Endothelial cell (in vitro differentiated cells): ENCODE measurements at places on chromosomes 13 and 19.

GRCh38 chr13:51585696-51586095 lies 1.4 kb downstream of the WDFY2 start:
- peak overlapping the region; percentile 97 for H3K4me3 ChIP-seq
- H3K36me3 ChIP-seq: peaks cover 9% of the 10 kb centered on the region
- DNase-seq: no peak
- peaks cover 53% of the 10 kb centered on the region for H3K4me1 ChIP-seq
- H3K27me3 ChIP-seq: peaks cover 14% of the 10 kb centered on the region

- peaks cover 20% of the 10 kb centered on the region for H3K36me3 ChIP-seq
- peak overlapping the region; percentile 61 for H3K27ac ChIP-seq
- H3K27me3 ChIP-seq: peaks cover 10% of the 10 kb centered on the region
Measured at GRCh38 chr19:49599378-49600295, 8.7 kb downstream of the PRR12 start.

- no peaks in the 10 kb centered on the region for H3K27me3 ChIP-seq
- H3K36me3 ChIP-seq: no peaks in the 10 kb centered on the region
- DNase-seq: no peak
- H3K27ac ChIP-seq: no peak overlapping the region
- no peaks in the 10 kb centered on the region for H3K4me1 ChIP-seq
Measured at GRCh38 chr13:47426126-47426849, 529.4 kb upstream of the HTR2A start.

GRCh38 chr19:16135430-16136127 lies 7.9 kb upstream of the HSH2D start:
- H3K27ac ChIP-seq: peak overlapping the region; percentile 14
- no peak for DNase-seq
- peaks cover 45% of the 10 kb centered on the region for H3K36me3 ChIP-seq
- H3K27me3 ChIP-seq: peaks cover 6% of the 10 kb centered on the region
- H3K4me1 ChIP-seq: no peaks in the 10 kb centered on the region
- peak overlapping the region; percentile 27 for H3K4me3 ChIP-seq

- H3K4me1 ChIP-seq: peaks cover 12% of the 10 kb centered on the region
- H3K27me3 ChIP-seq: peaks cover 12% of the 10 kb centered on the region
- H3K27ac ChIP-seq: peak overlapping the region; percentile 36
- peak overlapping the region; percentile 84 for H3K4me3 ChIP-seq
- peak; percentile 86 for DNase-seq
Measured at GRCh38 chr19:12639901-12640613, 26.5 kb downstream of the MAN2B1 start.

DNA sequence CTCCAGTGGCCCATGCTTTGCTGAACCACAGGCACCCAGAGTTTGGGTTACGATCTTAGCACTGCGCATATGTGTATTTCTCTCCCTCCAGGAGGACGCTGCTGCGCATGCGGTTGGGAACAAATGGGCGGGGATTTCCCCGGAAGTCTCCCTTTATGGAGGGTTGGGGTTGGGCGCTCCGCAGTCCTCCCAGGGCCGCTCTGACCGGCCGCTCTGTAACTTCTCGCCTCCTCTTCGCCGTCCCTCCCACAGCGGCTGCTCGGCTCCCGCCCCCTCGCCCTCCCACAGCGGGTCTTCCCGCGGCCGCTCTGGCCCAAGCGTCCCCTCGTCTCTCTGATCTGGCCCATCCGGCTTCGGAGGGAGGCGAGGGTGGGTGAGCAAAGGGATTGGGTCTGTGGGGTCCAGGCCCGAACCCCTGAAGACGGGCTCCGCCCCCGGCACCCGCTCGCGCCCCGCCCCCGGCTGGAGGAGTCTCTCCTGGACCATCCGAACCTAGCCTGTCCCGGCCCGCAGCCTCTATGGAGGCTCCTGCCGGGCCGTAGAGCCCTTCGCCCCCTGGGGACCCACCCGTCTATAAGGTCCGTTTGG lies at the start of gene MEGF8:
Gene MEGF8, plus strand, starts transcription at position 328 of the 588 bp plus-strand sequence. CDS start 609 bp downstream, outside the sequence.
- H3K27ac ChIP-seq: no peak within 1 kb of the TSS
- peaks cover 11% of the 10 kb centered on the region for H3K36me3 ChIP-seq
- peak; percentile 94 for DNase-seq
- peaks cover 38% of the 10 kb centered on the region for H3K4me1 ChIP-seq
- peaks cover 26% of the 10 kb centered on the region for H3K27me3 ChIP-seq

GRCh38 chr19:58519087-58519354 lies 589 bp downstream of the ZBTB45 start:
- peaks cover 21% of the 10 kb centered on the region for H3K36me3 ChIP-seq
- DNase-seq: peak; percentile 74
- peaks cover 29% of the 10 kb centered on the region for H3K4me1 ChIP-seq

DNA sequence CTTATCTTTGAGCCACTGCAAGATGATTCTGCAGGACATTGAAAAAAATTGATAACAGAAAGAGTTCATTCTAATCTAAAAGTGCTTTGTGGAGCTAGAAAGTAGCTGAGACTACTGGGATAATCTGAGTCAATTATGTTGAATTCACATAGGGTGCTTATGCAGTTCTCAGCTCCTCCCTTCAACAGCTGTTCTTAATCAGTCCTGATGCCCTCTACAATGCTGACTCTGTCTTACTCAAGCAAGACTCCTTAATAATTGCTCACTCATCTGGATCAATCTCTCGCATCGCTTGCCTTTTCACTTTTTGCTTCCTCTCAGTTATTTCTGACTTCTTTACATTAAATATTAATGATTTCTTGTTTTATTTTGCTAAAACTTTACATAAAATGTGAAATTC lies 182.1 kb downstream of the PCDH17 start:
- no peaks in the 10 kb centered on the region for H3K4me1 ChIP-seq
- no peak for DNase-seq
- H3K36me3 ChIP-seq: no peaks in the 10 kb centered on the region

DNA sequence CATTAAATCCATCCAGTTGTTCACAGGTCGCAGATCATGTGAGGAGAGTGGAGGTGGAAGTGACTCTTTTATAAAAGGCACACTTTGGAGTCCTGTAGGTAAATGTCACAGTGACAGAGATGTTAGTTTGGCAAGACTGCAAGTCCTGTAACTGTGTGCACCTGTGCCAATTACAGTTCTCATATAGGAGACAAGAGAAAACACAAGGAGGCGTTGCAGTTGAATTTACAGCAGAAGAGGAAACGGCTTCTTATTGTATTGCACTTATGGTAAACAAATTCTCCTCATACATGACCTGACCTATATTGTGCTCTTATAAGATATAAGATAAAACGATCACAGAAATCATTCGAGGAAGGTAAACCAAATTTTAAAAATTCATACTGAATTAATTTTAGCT lies 732.8 kb upstream of the SLC10A2 start:
- no peak overlapping the region for H3K27ac ChIP-seq
- H3K4me1 ChIP-seq: peaks cover 4% of the 10 kb centered on the region
- peaks cover 1% of the 10 kb centered on the region for H3K27me3 ChIP-seq
- no peaks in the 10 kb centered on the region for H3K36me3 ChIP-seq
- no peak overlapping the region for H3K4me3 ChIP-seq

- H3K4me3 ChIP-seq: no peak overlapping the region
- H3K27ac ChIP-seq: no peak overlapping the region
- H3K4me1 ChIP-seq: no peaks in the 10 kb centered on the region
- no peaks in the 10 kb centered on the region for H3K36me3 ChIP-seq
- DNase-seq: no peak
Measured at GRCh38 chr19:58372311-58373133, 8.3 kb downstream of the ZNF837 start.

DNA sequence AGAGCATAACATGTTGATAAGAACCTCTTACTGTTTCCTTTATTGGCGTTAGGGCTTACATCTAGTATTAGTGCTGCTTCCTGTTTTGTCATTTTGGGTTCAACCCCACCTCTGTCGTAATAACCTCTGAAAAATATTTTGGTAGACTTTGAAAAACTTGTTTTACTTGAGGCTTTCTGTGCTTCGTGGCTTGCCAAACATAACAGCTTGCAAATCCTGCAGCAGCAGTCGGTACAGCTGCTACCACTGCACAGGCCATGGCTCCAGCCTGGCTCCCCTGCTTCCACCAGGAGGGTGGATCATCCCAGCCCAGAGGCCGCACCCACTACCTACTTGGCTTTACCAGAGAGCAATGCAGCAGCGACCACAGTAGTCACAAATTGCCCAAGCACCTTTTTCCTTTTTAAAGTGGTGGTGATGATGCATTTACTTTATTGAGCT lies 11.8 kb upstream of the CEACAM4 start:
- H3K27ac ChIP-seq: no peak overlapping the region
- no peaks in the 10 kb centered on the region for H3K27me3 ChIP-seq
- no peak for DNase-seq
- H3K4me1 ChIP-seq: no peaks in the 10 kb centered on the region

DNA sequence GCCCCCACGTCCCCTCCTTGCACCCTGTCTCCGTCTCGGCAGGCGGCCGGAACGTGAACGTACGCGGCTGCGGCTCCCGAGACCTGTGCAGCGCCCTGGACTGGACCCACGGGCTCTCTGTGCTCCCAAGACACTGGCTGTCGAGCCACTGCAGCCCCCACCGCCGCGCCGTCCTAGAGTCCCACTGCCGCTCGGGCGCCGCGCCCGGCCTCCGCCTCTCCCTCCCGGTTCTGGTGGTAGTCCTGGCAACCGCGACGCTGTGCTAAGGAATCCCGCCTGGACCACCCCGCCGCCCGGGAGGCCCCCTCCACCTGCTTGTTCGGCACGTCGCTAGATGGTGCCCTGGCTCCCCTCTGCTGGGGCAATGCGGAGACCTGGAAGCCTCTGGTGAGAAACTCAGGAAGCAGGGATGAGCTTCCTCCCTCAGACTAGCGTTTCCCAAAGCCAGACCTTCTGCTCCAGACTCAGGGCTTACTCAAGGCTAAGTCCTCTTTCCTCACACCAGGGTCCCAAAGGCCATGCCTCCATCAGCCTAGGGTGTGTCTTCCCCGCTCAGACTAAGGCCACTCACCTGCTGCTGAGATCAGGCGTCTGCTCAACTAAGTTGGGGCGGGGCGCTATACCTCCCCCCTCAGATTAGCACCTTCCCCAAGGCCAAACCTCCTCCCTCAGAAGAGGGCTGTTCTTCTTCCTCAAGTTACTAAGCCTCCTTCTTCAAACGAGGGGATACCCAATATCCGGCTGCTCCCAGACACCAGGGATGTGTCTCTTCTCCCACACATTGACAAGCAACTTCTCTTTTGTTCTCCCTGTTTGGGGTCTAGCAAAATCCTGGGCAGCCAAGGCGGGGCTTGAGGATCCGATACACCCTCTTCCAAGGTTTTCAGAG lies 16.1 kb upstream of the IRGC start:
- H3K27ac ChIP-seq: no peak overlapping the region
- H3K4me3 ChIP-seq: peak overlapping the region; percentile 37
- peak; percentile 36 for DNase-seq
- H3K27me3 ChIP-seq: peaks cover 8% of the 10 kb centered on the region

- DNase-seq: no peak
- H3K27ac ChIP-seq: no peak overlapping the region
- H3K36me3 ChIP-seq: no peaks in the 10 kb centered on the region
- H3K4me3 ChIP-seq: no peak overlapping the region
- H3K27me3 ChIP-seq: no peaks in the 10 kb centered on the region
Measured at GRCh38 chr13:74979703-74980102, 502.3 kb downstream of the TBC1D4 start.

DNA sequence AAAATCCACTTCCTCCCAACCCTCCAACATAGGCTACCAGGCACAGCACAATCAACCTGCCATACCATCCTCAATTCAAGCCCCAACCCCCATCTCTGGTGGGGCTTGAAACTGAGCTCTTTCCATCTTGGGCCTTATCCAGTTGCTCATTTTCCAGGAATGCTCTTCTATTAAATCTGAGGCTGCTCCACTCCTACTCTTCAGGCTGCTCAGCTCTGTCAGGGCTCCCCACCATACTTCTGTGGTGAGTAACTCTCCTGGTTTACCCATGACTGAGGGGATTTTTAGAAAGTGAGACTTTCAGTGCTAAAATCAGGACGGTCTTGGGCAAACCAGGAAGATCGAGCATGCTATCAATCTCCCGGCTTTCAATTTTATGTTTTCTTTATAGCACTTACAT lies 512.8 kb downstream of the LMO7 start:
- no peak overlapping the region for H3K4me3 ChIP-seq
- no peak for DNase-seq
- no peak overlapping the region for H3K27ac ChIP-seq
- H3K4me1 ChIP-seq: no peaks in the 10 kb centered on the region

- no peak for DNase-seq
- no peak overlapping the region for H3K27ac ChIP-seq
- no peak overlapping the region for H3K4me3 ChIP-seq
- H3K27me3 ChIP-seq: peaks cover 3% of the 10 kb centered on the region
Measured at GRCh38 chr13:112576768-112577167, 11.2 kb downstream of the TUBGCP3 start.

DNA sequence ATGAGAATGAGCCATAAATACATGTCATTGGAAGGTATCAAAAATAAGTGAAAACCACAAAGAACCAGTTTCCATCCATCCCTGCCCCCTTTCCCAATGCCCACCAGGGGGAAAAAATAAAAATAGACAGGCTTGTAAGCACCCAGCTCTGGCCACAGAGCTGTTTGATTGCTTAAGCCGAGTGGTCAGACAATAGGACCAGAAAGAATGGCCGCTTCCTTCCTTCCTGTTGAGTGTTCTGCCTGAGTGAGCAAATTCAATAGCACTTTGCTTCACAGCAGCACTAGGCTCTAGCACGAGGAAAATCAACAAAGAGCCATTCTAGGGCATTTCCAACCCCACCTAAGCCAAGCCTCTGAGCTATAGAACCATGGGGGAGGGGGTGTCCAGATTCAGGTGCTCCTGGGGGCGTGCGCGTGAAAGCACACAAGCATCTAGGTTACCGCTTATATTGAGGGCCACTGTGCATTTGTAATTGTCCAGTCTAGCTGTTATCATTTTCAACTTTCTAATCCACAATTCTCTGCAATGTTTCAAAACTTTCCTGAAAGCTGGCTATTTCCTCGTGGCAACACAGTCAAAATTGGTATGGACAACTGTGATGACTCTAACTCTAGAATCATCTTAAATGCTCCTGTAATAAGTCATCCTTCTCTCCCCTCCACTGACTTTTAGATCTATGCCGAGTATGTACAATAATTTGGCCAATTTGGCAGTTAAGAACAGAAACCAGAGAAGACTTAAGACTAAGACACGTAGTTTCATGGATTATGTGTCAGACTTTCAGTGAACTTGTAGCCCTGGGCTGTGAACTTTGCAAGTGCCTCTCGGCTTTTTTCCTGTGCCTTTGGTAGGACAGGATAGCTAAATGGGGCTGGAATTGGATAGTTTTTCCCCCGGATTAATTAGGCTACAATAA lies 64.3 kb downstream of the SPRY2 start:
- peak; percentile 63 for DNase-seq
- H3K4me1 ChIP-seq: peaks cover 37% of the 10 kb centered on the region
- H3K36me3 ChIP-seq: no peaks in the 10 kb centered on the region
- H3K4me3 ChIP-seq: no peak overlapping the region
- no peaks in the 10 kb centered on the region for H3K27me3 ChIP-seq
- peak overlapping the region; percentile 92 for H3K27ac ChIP-seq

- H3K27me3 ChIP-seq: peaks cover 1% of the 10 kb centered on the region
- no peak overlapping the region for H3K4me3 ChIP-seq
- H3K4me1 ChIP-seq: no peaks in the 10 kb centered on the region
Measured at GRCh38 chr19:50870417-50871089, 2.7 kb upstream of the KLK2 start.

DNA sequence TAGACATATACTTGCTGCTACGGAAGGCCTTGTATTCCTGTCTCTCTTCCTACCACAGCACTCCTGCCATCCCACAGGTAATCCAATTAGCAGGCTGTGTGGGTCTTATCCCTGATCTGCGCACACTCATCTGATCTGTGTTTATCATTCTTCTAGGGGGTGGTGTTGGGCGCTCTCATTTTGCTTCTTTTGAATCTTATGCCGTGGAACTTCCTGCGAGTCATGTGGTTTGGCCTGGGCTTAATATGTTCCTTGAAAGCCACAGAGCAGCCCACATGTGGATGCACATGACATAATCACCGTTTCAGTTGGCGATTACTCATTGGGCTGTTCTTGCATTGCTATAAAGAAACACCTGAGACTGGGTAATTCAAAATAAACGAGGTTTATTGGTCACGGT lies 7.5 kb downstream of the RASA3 start:
- peaks cover 53% of the 10 kb centered on the region for H3K4me1 ChIP-seq
- peaks cover 9% of the 10 kb centered on the region for H3K36me3 ChIP-seq
- H3K27me3 ChIP-seq: peaks cover 22% of the 10 kb centered on the region
- no peak for DNase-seq
- H3K4me3 ChIP-seq: no peak overlapping the region
- no peak overlapping the region for H3K27ac ChIP-seq
